Smooth muscle cell of trachea (primary cell): ENCODE measurements at places on chromosomes 7 and 10. TPM values are rescaled to one million over a fixed set of nuclear protein-coding genes. Genes with fewer than 3 reads are reported as not detected.

Gene NOS3
- 0.99 and 2.0 TPM in 2 replicates for total RNA-seq

Gene PODXL
- total RNA-seq: 0.99 and 1.2 TPM in 2 replicates

Gene YKT6
- total RNA-seq: 88.7 and 93.5 TPM in 2 replicates

Gene SLC29A4
- 1.7 and 7.1 TPM in 2 replicates for total RNA-seq

Gene MUC3A
- not detected in 2 replicates for total RNA-seq

Gene MMD2
- total RNA-seq: not detected in 2 replicates

Gene GNGT1
- not detected in 2 replicates for total RNA-seq

Gene C10orf71
- not detected in 2 replicates for total RNA-seq

Gene POLR2J2
- total RNA-seq: 2.5 and 4.5 TPM in 2 replicates

Gene NRCAM
- total RNA-seq: 0.50 and 1.5 TPM in 2 replicates

Gene COL13A1
- total RNA-seq: 17.2 and 21.5 TPM in 2 replicates

Gene TUBB8
- 0.15 TPM in 1 of 2 replicates, not detected in the other for total RNA-seq

Gene SPDYE9
- under 0.01 TPM in 1 of 2 replicates, not detected in the other for total RNA-seq

Gene ACTR3C
- total RNA-seq: under 0.01 and 3.0 TPM in 2 replicates

Gene ACTL6B
- total RNA-seq: not detected in 2 replicates

Gene LLCFC1
- total RNA-seq: not detected in 2 replicates

Gene SFRP4
- 1.7 and 8.1 TPM in 2 replicates for total RNA-seq
